GM23338 (cell line): ENCODE measurements at places on chromosomes 2 and 18.

GRCh38 chr18:8091035-8091434 lies 518.2 kb upstream of the RAB12 start:
- DNase-seq = no peak

GRCh38 chr2:6787376-6787775 lies 78.3 kb downstream of the CMPK2 start:
- DNase-seq = no peak

DNA sequence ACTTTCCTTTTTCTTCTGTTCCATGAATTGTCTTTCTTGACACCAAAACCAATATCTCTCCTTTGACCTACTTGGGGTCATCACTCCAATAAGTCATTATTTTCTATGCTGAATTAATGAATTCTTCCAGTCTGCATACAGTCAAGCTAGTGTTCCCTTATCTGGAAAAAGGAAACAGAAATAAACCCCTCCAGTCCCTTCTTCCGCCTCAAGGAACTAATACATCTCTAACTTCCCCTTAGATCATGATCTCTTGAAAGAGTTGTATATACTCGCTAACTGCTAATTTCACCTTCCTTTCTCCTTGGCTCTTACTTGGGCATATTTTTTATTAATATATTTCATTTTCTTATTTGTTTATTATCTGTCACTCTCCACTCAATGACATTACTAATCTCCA lies 7.3 kb upstream of the ARHGAP15 start:
- DNase-seq = no peak

DNA sequence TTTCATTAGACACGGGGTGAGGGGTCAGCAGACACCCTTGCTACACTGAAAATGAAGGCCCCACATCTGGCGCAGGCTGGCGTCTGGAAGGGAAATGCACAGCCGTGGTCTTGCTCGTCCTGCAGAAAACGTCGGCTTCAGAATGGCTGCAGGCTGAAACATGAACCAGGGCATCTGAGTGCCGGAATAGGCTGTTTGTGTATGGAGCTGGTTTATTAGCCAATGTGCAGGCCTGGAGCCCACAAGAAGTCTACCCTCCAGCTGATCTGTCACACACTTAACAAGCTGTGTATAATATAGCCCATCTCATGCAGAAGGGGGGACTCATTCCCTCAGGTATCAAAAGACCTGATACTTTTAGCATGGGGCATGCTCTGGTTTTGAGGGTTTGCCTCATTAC lies 153.4 kb upstream of the SOX11 start:
- no peak for DNase-seq

GRCh38 chr18:44729631-44730101 lies 49.0 kb downstream of the SETBP1 start:
- DNase-seq = no peak

DNA sequence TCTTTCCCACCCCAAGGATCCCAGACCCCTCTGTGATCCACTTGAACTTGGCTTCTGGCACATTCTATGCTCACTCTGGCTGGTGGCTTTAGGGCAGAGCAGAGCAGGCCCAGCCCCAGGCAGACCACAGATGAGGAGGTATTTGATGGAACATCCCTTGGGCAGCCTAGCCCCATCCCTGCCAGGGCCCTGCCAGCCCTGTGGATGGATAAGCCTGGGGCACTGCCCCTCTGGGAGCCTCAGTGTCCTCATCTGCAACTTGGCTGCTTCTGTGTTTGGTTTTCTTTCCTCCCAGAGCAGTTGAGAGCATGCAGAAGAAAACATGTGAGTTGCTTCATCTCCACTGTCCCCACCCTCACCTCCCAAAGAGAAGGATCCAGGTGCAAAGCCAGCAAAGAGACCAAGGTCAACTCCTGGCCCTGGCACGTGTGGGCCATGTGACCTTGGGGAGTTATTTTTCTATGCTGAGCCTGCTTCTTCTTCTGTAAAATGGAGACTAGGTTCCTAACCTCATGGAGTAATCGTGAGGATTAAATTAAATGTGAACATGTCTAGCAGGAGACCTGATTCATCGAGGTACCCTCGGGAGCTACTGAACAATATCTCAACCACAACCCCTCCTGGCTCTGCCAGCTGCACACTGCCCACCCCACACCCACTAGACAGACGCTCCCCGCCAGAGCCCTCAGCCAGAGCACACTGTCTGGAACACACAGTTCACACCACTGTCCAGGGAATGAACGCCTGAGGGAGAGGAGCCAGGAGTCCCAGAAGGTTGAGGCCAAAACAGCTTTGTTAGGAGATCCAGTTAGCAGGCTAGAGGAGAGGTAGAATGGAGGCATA lies 14.6 kb upstream of the TNS1 start:
- no peak for DNase-seq
